RPMI8226 (cell line): ENCODE measurements at places on chromosomes 1 and 21.

DNA sequence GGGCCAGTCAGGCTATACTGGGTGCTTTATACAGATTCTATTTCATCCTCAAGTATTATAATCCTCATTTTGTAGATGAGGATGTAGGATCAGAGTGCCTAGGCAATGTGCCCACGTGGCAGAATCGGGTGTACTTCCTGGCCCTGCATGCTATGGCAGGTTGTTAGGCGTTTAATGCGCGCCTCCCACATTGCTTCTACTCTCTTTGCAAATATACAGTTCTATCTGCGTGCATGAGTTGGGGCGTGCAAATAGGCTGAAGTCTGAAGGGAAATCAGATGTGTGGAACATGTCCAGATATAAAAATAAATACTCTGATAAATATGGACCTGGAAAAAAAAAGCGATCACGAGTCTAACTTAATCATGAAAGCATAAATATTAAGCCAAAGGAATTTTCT lies 194.7 kb upstream of the FMN2 start:
- no peak for DNase-seq

DNA sequence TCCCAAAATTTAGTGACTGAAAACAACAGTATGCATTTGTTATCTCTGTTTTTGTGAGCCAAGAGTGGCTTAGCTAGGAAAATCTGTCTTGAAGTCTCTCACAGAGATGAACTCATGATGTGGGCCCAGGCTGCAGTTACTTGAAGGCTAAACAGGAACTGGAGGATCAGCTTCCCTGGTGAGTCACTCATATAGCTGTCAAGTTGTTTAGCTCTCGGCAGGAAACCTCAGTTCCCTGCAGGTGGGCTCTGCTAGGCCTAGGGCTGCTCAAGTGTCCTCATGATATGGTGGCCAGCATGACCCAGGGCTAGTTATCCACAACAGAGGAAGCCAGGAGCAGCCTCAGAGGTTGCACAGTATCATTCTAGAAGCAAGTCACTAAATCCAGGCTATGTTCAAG lies 30.2 kb upstream of the DDX59 start:
- DNase-seq = no peak

GRCh38 chr1:40532062-40532389 lies 589 bp downstream of the ZNF684 start:
- no peak for DNase-seq

DNA sequence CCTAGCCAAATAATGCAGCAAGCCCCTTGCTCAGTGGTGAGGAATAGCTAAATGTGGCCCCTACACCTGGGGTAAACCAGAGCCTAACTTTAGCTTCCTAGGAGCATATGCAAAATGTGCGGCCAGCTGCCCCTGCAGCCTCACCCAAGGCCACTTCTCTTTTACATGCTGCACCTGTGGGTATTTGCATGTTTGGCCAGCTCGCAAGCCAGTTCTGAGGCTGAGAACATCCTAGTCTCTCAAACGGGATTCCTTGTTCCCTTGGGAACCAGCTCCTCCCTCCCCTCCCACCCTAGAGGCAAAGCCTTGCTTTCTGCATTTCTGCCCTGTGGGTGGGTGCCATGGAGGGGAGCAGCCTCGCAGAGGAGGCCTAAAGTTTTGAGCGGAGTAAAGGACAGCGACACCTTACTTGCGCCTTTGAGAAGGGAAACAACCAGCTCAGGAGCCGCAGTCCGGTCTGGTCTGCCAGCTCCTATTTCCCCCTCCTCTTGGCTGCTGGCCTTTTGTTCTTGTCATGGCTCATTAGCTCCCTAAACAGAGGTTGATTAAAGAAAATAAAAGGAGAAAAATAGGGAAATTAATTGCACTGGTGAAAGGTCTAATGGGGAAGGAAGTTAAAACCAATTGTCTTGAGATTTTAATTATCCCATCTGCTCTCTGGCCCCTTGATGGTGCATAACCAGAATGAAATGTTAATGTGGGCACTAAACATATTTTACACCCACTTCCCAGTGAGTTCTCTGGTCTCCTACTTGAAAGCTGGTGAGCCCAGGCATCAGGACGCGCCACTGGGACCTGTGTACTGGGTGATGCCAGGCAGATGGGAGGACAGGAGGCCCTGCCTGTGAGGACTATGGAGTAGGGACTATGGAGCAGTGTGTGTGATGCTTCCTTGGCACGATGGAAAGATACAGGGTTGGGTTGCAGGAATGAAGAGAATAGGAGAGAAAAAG lies 68.7 kb downstream of the TEX35 start:
- peak; percentile 57 for DNase-seq

DNA sequence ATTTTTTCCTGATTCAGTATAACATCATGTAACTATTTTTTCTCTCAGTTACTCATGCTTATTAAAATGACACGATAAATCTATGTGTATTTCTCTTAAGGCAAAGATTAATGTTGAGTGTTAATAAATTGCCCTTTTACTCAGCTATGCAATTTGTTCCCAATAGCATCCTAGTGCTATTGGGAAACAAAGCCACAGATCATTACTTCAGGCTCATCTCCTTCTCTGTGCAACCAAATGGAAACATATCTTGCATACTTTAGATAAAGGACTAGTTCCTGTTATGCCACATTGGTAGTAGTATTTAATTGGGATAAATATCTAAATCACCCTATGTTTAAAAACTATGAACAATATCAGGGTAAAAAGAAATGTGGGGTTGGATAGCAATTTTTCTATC lies 106.2 kb downstream of the PLPPR4 start:
- DNase-seq = no peak

GRCh38 chr1:46617833-46618232 lies 1.2 kb upstream of the MOB3C start:
- DNase-seq = no peak

DNA sequence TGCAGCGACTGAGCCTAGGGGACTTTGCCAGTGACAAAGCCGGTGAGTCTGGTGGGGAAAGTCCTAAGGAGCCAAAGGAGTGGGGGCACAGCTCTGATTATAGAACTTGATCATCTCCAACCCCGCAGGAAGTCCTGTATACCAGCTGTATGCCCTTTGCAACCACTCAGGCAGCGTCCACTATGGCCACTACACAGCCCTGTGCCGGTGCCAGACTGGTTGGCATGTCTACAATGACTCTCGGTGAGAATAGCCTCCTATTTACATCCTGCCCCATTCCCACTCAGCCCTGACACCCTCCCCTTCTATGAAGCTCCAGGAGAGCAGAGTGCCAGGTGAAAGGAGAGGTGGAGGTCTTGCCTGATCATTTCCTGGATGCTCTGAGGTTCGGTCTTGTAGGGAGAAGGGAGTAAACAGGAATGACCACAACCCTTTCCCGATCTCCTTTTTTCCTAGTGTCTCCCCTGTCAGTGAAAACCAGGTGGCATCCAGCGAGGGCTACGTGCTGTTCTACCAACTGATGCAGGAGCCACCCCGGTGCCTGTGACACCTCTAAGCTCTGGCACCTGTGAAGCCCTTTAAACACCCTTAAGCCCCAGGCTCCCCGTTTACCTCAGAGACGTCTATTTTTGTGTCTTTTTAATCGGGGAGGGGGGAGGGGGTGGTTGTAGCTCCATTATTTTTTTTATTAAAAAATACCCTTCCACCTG lies 1.2 kb upstream of the PPOX start:
- DNase-seq = no peak

- DNase-seq = no peak
Observed at GRCh38 chr1:34529935-34530859, 224.7 kb upstream of the GJB5 start.

DNA sequence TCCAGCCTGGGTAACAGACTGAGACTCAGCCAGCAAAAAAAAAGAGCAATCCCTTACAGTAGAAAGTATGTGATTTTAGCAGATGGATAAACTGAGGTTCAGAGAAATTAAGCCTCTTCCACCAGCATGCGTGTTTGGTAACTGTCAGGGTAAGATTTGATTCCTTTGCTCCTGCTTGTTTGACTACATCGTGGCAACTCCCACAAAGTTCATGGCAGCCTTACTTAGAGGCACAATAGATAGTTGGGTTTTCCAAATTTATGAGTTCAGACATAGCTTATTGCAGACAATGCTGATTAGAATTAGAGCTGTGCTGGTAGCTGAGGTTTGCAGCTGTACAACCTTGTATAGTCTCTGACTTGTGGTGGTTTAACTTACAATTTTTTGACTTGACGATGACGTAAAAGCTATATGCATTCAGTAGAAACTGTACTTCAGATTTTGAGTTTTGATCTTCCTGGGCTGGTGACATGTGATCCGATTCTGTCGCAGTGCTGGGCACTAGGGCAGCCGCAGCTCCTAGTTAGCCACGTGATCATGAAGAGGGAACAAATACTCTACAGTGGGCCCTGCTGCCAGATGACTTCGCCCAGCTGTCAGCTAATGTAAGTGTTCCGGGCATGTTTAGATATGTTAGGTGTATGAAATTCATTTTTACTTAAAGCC lies 167.8 kb downstream of the DHRS3 start:
- no peak for DNase-seq

DNA sequence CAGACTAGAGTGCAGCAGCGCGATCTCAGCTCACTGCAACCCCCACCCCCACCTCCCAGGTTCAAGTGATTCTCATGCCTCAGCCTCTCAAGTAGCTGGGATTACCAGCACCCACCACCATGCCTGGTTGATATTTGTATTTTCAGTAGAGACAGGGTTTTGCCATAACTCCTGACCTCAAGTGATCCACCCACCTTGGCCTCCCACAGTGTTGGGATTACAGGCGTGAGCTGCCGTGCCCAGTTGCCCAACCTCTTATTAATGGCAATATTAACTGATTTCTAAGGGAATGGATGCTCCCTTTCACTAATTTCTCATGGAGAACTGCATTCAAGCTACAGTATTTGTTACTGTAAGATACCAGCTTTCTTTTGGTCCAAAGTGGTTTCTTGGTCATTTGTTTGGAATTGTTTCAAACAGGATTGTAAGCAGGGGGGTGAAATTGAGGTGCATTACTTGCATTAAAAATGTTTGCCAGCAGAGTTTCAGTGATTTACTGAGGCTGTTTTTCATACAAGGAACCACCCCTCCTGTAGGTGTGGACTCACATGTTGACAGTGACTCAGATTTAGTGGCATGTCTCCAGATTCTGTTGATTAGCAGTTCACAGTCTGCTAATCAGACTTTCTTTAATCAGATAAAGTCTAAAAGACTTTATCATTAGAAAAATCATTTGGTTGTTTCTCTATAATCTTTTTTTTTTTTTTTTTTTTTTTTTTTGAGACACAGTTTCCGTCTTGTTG lies 3.9 kb upstream of the TGFBR3 start:
- DNase-seq = peak; percentile 42

GRCh38 chr1:6688001-6688400 lies 13.6 kb downstream of the DNAJC11 start:
- no peak for DNase-seq

GRCh38 chr21:36965720-36966065 lies 776 bp downstream of the HLCS start:
- DNase-seq = no peak

DNA sequence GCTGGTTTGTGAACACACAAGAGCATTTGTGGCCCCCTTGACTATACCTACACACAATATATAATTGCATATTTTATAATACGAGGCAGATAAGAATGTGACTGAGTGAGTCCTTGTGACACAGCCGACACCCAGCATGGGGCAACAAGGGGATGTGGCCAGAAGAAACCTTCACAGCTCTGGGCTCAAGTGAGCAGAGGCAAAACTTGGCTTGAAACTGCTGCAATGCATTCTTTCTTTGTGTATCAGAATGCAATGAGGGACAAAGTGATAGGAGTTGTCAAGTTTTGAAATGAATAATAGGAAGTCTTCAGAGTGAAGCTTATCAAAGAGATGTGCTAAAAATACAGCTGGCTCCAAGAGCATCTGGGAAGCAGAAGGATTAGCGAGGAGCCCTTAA lies 124.0 kb upstream of the C8B start:
- DNase-seq = no peak

DNA sequence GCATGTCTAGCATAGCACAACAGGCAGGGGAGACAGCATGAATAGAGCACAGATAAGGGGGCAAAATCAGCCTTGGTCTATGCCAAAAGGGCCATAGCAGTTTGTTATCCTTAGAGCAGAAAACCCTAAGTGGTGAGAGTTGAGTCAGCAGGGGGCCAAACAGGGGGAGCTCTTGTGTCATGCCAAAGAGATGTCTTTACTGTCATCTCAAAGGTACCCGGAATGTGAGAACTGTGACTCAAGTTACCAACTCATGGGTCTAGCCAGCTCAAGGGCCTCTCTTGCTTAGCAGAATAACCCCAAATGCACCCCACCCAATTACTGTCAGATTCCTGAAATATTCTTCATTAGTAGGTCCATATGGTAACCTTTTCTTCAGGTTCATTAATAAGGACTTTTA lies 45.9 kb upstream of the NRDC start:
- DNase-seq = no peak

- peak; percentile 62 for DNase-seq
Observed at GRCh38 chr1:178310685-178311105, 186.1 kb downstream of the CLEC20A start.

GRCh38 chr1:83822208-83822607 lies 176.7 kb downstream of the TTLL7 start:
- DNase-seq = no peak

DNA sequence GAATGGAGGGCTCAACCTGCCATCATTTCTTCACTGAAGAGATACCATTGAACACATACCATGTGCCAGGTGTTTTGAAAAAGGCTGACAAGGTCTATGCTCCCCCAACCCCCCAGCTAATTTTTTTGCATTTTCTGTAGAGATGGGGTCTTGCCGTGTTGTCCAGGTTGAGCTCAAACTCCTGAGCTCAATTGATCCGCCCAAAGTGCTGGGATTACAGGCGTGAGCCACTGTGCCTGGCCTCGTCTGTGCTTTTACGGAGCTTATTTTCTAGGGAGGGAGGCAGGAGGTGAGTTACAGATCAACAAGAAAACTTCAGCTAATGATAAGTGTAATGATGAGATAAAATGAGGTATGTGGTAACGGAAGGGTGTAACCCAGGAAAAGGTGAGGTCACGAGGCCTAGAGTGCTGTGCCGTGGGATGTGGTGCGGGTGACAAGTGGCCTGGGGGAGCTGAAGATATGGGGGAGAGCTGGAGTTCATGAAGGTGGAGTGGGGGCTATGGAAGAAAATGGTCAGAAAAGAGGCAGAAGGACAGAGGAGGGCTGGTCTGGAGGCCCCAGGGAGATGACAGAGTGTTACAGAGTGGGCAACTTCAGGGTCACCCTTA lies 28.2 kb downstream of the FAAH start:
- no peak for DNase-seq
